ENCODE measurements at places on chromosomes 11 and 22.

- peak; percentile 62 for DNase-seq
Observed at GRCh38 chr11:77557553-77557952, 32.2 kb upstream of the AQP11 start.

- no peak for DNase-seq
Observed at GRCh38 chr22:48576333-48577013, 1251.2 kb downstream of the BRD1 start.

- DNase-seq = no peak
Observed at GRCh38 chr11:111838054-111838453, 33.3 kb downstream of the ALG9 start.

GRCh38 chr11:61059260-61059752 lies 43.0 kb upstream of the CD5 start:
- no peak for DNase-seq

- no peak for DNase-seq
Observed at GRCh38 chr11:48142889-48143288, 73.7 kb upstream of the OR4B1 start.

- no peak for DNase-seq
Observed at GRCh38 chr11:121889931-121890330, 226.1 kb downstream of the BLID start.

GRCh38 chr11:457111-457760 lies 7.2 kb downstream of the PTDSS2 start:
- DNase-seq = no peak

DNA sequence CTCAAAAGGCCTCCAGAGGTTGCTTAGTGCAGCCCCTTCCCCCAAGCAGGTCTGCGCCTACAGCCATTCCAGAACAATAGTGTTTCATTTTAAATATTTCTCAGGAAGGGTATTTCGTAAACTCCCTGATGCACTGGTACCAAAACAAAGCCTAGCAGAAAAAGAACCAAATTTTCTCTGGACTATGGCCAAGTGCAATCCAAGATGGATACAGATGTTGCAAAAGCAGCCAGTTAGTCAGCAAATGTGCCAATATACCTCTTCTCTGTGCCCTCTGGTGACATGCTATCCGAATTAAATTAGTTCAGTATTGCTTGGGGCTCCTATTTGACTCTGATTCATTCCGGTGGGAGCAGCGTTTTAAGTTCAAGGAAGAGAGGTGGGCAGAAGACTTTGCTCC lies 247.8 kb downstream of the NTM start:
- DNase-seq = no peak

- no peak for DNase-seq
Observed at GRCh38 chr22:37024339-37025157, 5.0 kb downstream of the MPST start.
